ENCODE measurements at places on chromosomes 16 and 17.

GRCh38 chr17:44557651-44558285 is 484 bp downstream of the FZD2 start:
- DNase-seq = peak; percentile 43

GRCh38 chr16:70749681-70750601 is 51.0 kb downstream of the VAC14 start:
- DNase-seq = no peak

DNA sequence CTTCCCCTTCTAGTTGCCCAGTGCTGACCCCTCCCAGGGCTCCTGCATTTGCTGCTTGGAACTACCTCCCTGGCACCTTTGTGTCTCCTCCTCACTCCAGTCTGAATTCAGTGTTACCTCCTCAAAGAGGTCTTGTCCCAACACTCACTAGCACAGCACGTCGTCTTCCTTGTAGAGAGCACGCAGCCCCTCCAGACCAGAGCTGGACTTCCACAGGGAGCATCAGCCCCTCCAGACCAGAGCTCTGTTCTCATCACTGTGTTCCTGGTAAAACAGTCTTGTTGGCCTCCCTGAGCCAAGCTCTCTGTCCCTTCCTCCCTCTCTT is 27.8 kb upstream of the MGAT5B start:
- DNase-seq = no peak

- peak; percentile 63 for DNase-seq
Measured at GRCh38 chr16:89422905-89423630, 67.3 kb downstream of the ANKRD11 start.

DNA sequence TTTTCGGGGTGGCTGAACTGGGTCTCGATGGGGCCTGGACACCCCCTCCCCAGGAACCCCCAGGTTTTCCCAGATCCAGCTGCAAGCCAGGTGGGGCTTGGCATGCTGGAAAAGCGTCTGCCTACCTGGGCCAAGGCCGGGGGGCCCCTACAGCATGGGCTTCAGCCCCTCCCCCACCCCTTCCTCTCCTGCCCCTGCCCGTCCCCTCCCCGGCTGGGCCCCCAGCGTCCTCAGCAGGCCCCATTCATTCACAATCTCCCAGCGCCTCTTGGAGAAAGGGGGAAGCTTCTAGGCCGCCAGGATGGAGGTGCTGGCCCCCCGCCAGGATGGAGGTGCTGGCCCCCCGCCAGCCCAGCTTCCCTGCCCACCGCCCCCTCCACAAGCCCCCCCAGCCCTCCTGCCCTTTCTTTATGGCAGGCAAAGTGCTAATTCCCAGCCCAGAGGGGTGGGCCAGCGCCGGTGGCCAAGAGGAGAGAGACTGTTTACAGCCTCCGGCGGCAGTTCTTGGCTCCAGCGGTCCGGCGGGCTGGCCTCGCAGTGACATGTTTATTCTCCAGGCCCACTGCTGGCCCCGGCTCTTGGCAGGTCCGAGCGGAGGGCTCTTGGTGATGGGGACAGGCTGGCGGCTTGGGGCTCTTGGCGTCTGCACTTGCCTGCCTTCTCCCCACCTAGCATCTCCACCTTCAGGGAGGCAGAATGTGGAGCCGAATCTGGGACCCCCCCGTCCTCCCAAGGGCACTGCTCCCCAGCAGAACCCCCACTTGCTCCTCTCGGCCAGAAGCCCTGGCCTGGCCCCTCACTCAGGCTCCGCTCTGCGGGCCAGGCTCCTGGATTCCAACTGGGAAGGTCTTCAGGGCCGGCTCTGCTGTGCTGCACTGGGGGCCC is 94.4 kb upstream of the CIBAR2 start:
- no peak for DNase-seq

Measured in activated T-cell treated with anti-CD3 and anti-CD28 coated beads, Interleukin-2, amount 50 U/mL, for 1 hour (primary cell).